ENCODE measurements at places on chromosomes 5 and 9. TPM values are rescaled to one million over a fixed set of nuclear protein-coding genes. Genes with fewer than 3 reads are reported as not detected.

DNA sequence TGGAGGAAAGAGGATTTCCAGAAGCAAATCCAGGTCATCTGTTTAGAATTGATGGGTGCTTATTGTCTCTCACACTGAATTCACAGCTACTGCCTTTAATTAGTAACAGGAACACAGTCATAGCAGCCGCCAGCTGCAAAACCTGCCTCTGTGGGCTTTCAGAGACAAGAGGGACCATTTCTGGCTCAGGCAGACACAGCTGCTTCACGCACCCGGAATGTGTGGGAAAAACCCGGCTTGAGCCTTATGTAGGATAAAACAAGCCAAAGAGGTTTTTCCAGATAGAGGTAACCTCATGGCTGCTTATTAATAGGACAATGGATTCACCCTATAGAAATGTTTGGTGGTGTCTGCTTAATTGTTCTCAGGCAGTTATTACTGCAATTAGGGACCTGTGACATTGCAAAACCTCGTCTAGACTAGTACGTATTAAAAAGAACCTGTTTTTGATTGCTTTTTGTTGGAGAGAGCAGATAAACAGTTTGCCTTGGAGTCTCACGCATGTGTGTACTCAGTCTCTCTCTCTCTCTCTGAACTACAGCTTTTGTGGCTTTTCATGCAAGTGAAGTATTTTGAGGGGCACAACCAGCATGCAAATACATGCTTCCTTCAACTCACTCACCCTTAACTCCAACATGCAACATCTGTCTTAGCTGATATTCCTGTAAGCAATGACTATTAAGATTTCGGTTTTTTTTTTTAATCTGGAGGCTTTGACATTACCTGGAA, 302.7 kb downstream of the PLK2 start:
- DNase-seq: no peak

GRCh38 chr9:16413509-16414016, 456.9 kb downstream of the BNC2 start:
- DNase-seq: peak; percentile 95

GRCh38 chr9:129341171-129341986, 163.3 kb upstream of the IER5L start:
- DNase-seq: no peak

- DNase-seq: no peak
Measured at GRCh38 chr5:142106061-142106460, 2.5 kb upstream of the NDFIP1 start.

- DNase-seq: no peak
Measured at GRCh38 chr9:73738741-73739530, 587.3 kb downstream of the ANXA1 start.

DNA sequence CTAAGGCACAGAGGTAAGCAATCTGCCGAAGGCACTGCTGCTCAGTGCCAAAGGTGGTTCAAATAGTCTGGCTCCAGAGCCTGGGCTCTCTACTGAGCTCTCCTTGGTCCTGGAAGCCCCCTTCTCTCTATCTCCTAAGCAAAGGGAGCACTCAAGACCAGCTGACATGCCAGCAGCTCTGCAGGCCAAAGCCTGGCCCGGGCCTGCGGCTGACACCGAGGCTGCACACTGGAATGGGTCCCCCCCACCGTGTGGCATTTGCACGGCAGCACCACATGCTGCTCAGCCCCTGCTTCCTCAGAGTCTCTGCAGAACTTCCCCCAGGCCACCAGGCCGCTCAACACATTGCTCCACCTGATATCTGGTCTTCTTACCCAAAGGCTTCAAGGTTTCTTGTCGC, 57.8 kb upstream of the GOLPH3 start:
- no peak for DNase-seq

DNA sequence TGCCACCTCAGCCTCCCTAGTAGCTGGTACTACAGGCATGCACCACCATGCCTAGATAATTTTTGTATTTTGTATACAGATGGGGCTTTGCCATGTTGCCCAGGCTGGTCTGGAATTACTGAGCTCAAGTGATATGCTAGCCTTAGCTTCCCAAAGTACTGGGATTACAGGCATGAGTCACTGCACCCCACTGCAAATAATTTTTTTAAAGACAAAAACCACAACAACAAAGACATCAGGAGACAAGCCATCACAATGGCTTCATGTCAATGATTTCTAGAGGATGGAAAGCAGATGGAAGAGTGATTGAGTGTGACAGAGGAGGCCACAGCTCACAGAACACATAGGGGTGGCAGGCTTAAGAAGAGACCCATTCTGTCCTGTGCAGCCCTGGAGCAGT, 97.9 kb upstream of the PCSK1 start:
- no peak for DNase-seq

DNA sequence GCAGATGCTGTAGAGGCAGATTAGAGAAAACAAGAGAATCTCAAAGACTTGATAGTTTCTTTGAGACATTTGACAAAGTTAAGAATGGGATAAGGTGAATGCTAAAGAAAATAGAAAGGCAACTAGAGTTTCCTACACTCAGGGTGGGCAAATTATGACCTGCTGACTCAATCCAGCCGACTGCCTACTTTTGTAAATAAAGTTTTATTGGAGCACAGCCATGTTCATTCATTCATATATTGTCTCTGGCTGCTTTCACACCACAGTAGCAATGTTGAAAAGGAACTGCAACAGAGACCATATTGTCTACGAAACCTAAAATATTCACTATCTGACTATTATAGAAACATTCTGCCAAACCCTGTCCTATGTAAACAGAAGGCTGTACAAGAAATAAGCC, 37.6 kb upstream of the TARS1 start:
- no peak for DNase-seq

DNA sequence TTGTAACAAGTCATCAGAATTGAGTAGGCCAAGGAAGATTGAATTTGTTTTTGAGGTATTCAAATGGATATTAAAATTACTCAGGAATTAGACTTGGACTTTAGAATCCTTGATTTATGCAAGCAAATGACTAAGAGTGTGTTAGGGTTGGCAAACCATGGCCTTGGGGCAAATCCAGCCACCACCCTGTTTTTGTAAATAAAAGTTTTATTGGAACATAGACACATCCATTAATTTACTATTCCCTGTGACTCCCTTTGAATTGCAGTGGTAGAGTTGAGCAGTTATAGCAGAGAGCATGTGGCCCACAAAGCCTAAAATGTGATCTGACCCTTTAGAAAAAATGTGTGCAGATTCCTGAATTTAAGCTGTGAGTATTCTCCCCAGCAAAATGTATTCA, 115.6 kb downstream of the WDR70 start:
- DNase-seq: no peak

DNA sequence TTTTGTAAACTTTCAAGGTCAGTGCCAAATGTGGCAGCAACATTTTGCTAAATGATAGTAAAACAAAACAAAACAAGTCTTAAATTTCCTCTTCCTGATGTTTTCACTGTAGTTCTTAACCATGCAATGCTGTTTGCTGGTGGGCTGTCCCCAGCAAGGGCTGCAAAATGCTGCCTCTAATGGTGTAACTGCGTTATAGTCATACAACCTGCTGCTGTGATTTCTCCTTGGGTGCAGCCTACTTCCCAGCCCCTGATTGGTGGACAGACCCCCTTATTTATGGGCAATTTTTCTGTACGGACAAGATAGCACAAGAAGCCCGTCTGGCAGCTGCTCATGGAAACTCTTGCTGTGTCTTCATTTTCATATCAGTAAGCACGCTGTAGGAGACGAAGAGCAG, 26.6 kb upstream of the PIP5K1B start:
- DNase-seq: peak; percentile 46

GRCh38 chr9:97954550-97954989, 16.6 kb upstream of the HEMGN start:
- peak; percentile 52 for DNase-seq

- DNase-seq: peak; percentile 29
Measured at GRCh38 chr9:15606643-15607472, 54.0 kb downstream of the CCDC171 start.

GRCh38 chr9:75866273-75866871, 24.1 kb upstream of the PCSK5 start:
- peak; percentile 27 for DNase-seq

GRCh38 chr5:121239951-121240350, 611.7 kb upstream of the FTMT start:
- DNase-seq: no peak

DNA sequence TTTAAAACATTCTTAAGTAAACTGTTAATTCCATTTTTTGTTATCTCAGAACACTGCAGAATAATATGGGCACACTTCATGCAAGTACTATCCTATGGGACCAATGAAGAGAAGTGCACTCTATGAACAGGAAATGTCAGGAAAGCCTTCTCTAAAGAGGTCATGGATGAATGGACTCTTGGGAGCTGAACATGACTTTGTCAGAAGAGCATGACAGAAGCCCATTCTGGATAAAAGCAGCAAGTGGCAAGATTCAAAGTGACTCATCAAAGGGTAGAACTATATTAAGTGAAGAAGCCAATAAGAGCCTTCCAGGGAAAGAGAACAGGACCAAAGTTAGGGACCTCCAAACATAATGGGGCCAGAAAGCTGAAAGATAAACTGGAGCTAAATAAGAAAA, 94.0 kb downstream of the RAPGEF6 start:
- DNase-seq: no peak

- DNase-seq: no peak
Measured at GRCh38 chr5:120544043-120544442, 79.9 kb downstream of the PRR16 start.

DNA sequence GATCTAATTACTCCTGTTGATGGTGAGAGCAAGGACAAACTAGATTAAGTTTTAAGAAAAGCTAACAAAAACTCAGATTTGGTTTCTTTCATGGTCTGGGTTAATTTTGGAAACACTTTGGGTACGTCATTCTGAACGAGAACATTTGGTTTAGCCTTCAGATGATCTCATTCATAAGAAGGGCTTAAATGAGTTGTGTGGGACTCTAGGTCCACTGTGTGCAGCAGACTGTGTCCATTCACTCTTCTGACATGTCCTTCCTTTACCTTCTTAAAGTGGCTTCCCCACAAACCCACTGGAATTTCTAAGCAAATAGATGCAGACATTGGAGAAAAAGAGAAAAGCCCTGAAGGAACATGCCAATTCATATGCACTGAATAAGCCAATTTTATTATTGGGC, 96.8 kb downstream of the FBXO4 start:
- DNase-seq: no peak

DNA sequence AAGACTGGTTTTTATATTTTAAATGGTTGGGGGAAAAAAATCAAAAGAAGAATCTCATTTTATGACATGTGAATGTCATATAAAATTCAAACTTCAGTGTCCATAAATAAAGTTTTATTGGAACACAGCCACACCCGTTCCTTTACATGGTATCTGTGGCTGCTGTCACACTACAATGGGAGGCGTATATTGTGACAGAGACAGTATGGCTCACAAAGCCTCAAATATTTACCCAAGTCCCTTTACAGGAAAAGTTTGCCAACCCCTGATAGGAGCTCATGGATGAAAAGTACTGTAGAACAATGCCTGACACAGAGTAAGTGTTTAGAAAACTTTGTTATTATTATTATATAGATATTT, 5.2 kb upstream of the DUSP1 start:
- peak; percentile 94 for DNase-seq

DNA sequence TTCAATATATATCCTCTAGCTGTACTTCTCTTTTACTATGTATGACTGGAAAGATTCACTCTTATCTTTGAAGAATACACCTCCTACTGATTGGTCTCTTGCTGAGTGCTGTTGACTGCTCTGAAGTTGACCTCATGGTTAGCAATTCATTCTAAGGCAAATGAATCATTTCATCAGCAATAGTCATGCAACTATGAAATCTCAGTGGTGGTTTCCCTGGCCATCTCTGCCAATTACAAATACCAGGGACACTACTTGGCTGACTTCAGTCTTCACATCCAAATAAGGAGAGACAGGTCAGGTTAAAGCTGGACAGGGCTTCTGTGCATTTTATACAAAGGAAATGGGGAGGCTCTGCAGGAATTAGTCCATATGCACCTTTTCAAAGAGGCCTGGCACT, 333.5 kb upstream of the ACTBL2 start:
- no peak for DNase-seq

- peak; percentile 51 for DNase-seq
Measured at GRCh38 chr5:61347080-61347479, 15.0 kb downstream of the ZSWIM6 start.

GRCh38 chr5:127446626-127447025, 70.8 kb upstream of the PRRC1 start:
- no peak for DNase-seq

DNA sequence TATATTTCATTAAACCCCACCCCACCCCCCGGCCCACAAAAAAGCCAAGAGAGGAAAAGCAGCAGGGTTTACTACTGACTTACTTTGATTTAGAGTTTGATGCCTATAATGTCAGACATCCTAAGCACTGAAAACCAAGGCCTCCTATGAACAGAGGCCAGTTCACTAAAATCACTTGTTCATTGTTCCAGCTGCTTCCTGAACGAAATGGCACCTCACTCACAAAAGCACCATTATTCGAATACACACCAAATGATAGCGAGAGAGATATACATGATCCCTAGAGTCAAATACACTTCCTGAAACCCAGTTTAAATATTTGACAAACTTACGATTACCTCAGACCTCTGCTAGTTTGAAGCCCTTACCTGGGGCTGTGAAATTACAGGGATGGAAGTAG, 66.6 kb downstream of the LPAR1 start:
- no peak for DNase-seq

- no peak for DNase-seq
Measured at GRCh38 chr5:167950126-167950721, 341.2 kb upstream of the WWC1 start.

GRCh38 chr9:120916991-120917880, 9.4 kb downstream of the TRAF1 start:
- no peak for DNase-seq

- DNase-seq: peak; percentile 78
Measured at GRCh38 chr9:107213561-107214028, 69.5 kb upstream of the RAD23B start.

DNA sequence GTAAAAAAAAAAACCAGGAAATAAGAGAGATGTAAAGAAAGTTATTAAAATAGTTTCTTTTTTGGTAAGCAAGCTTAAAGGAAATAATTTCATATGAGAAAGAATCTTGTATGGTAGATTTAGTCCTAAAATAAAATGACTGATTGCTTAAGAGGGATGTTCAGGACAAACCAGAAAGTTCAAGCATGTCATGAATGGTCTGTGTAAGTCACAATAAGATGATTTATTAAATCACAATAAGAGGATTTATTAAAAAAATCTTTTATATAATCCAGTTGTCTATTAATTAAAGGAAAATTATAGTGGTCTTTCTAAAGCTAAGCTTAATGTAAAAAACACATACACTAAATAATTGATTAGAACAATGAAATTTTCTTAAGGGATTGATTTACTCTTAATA, 91.8 kb upstream of the OR13F1 start:
- no peak for DNase-seq

Gene SLC1A3
- polyA plus RNA-seq: not detected

Gene CCDC152
- 0.36 TPM for polyA plus RNA-seq

Gene FOXD4
- polyA plus RNA-seq: 0.15 TPM

Gene EPB41L4B
- polyA plus RNA-seq: 15.1 TPM

Gene DMRT3
- not detected for polyA plus RNA-seq

Gene AJM1
- polyA plus RNA-seq: 1.4 TPM

Gene PNPLA7
- polyA plus RNA-seq: 1.9 TPM

Gene SLC26A2
- 1.9 TPM for polyA plus RNA-seq

Gene SLC6A19
- not detected for polyA plus RNA-seq

Gene IL5
- not detected for polyA plus RNA-seq

Gene GDNF
- 0.24 TPM for polyA plus RNA-seq

Gene SLC6A18
- polyA plus RNA-seq: not detected

Gene LRRC14B
- not detected for polyA plus RNA-seq

Gene TRIM36
- 1.7 TPM for polyA plus RNA-seq

Gene TIMD4
- polyA plus RNA-seq: 0.71 TPM

Gene MTRR
- 59.2 TPM for polyA plus RNA-seq

All from HepG2 (cell line).